Esophagus mucosa (tissue), 1 donor: ENCODE measurements at places on chromosomes 7 and 10.

GRCh38 chr7:127890726-127891125 lies 140.5 kb downstream of the LRRC4 start:
- ATAC-seq = no peak

DNA sequence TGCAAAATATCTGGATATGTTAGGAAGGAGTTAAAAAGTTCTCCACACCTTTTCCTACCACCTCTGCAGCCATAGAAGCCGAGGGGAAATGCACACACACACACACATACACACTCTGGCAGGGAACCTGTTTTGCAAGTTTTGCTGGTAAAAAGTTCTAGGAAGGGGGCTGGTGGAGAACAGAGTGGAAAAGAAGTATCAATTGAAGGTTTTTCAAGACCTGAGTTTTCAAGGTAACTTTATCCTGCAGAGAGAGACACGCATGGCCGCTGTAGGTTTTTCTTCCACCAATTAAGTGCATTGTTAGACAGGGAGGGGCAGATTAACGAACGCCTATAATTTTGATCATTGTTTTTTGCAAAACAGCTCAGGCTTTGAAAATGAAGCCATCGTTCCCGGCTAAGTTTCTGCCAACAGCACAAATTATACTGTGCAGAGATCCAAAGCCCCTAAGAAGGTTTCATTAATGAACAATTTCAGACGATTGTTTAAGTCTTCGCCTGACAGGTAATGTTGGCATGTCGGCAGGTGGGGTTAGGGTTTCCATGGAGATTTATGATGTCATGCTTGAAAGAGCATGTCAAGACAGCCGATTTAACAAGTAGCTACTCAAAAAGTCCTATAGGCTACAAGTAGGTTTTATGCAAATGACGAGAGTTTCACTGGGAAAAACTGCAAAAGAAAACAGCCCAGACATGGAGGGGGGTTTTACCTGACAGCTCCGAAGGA lies 29.7 kb downstream of the KIAA1217 start:
- ATAC-seq = peak; percentile 80

- no peak for ATAC-seq
These were observed 36.5 kb upstream of the TNKS2 start for GRCh38 chr10:91761721-91762120.

- ATAC-seq = no peak
These were observed 1.3 kb downstream of the EGR2 start for GRCh38 chr10:62814756-62815380.

- ATAC-seq = no peak
These were observed 90.6 kb upstream of the PPP2R2D start for GRCh38 chr10:131810036-131810804.

GRCh38 chr7:18530224-18531179 lies 35.0 kb downstream of the HDAC9 start:
- ATAC-seq = no peak

DNA sequence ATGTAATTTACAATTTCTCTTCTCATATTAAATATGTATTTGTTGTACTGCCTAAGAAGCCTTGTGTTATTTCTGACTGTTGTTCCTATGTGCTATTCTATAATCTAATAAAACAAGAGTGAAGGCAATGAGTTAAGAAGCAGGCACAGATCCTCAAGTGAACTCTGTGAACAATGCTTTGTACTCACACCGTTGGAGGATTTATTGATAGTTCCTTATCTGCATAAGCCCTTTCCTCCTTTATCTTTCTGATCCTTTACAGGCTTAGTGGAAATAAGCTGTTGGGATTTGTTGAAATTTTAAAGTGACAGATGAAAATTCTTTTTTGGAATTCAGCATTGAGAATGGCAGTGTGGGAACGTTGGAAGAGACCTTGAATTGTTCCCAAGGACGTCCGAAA lies 329.6 kb upstream of the NPVF start:
- no peak for ATAC-seq

DNA sequence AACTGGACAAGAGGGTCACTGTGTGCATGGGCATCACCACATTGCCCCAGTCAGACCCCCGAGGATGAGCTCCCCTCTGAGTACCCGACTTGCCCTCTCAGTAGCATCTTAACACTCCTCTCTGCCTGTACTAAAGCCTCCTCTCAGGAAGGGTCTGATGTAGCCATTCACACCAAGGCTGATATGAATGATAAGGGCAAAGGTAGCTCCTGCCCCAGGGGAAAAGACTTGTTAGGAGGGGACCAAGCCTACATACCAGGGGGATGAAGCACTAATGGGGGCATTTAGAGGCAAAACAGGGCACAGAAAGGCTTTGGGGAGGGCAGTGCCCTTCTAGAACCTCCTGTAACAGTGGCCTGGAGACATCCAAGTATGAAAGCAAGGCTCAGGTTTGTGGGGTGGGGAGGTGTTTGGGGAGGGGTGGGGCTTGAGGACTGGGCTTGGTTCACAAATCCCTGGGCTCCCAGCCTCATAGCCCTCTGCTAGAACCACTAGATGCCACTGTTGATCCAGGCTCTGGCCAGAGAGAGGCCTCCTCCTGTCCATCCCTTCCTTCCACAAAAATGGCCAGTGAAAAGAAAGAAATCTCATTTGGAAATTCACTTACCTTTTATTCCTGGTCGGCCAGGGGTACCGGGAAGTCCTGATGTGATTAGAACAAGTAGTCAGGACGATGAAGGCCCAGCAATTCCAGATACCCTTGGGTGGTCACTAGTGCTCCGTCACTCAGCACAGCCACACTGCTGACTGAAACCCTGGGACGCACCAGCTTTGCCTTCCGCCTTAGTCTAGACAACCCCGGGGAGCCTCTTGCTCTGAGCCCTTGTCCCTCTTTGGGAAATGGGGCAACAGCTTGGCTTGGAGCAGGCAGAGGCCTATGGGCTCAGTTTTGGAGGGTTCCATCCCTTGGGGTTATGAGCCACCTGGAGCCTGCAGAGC lies 40.3 kb downstream of the COL17A1 start:
- ATAC-seq = peak; percentile 51

DNA sequence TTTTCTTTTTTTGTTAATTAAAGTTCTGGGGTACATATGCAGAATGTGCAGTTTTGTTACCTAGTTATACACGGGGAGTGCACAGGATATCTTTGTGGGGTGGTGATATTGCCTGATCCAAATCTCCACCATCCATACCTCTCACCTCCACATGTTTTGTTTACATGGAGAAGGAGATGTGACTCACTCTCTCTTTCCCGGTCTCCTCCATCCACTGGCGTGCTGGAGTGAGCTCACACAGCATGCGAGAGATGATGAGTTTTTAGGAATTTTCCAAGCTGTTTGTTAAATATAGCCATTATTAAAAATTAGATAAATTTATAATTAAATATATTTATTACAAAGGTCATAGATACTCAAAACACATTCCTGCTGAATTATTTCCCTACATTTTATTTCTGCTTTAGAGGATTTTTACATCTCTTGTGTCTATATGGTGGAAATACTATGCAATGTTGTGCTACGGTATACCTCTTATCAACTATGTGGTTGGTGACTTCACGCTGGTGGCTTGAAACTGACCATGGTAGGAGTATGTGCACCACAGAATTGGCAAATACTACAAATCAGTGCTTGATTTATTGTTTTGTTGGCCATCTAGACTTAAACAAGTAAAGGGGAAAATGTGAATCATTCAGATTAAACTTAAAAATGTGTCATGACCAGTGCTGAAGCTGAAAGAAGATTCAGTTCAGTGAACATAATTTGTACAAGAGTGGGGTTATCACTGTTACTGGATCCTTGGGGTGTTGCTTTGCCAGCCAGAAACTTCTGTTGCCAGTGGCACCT lies 107.9 kb upstream of the FAM180A start:
- peak; percentile 71 for ATAC-seq

- no peak for ATAC-seq
These were observed 86.8 kb upstream of the LANCL2 start for GRCh38 chr7:55278321-55278720.

DNA sequence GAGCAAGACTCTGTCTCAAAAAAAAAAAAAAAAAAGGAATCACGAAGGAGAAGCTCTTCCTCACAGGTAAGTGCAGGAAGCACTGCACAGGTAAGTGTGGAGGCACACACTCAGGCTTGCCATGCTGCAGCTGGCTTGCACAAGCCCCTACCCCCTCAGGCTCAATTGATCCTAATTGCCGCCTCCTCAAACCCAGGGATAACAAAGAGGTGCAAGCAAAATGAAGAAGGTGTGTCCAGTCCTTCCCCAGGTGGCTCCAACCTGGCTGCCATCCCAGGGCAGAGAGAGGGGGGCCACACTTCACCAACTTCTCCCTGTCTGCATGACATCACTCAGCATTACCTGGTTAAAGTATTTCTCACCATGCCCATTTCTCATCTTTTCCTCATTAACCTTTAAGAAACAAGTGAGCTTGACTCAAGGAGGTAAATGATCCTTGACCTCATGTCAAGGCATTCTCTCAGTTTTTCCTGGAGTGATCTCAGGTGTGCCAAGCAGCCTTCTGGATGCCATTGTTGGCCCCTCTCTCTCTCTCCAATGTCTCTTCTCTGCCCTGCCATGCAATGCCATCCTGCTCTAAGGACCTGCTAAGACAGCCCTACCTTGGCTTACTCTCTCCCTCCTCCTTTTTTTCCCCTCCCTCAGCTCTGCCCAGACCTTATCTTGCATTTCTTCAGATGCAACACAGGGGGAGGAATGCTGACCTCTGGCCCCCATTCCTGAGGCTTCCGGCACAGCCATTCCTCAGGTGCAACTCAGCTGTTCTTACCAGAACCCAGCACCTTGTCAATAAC lies 13.0 kb upstream of the TRPV6 start:
- ATAC-seq = peak; percentile 77

DNA sequence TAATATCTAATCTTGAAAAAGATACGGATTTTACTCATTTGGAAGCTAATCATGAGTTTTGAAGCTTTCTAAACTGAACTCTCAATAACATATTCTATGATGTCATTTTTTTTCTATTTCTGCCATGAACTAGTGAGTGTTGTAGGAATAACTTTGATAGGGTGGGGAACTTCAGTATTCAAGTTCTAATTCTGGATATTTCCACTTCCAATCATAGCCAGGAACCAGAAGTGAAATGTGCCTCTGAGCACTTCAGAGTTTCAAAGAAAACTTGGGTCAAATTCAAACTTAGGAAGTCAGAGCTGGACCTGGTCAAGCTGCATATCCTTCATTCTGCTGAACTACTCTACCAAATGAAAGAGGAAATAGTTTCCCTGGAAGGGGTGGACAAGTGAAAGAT lies 847 bp downstream of the AGMO start:
- no peak for ATAC-seq
